ENCODE measurements at places on chromosomes 3 and 15. TPM values are rescaled to one million over a fixed set of nuclear protein-coding genes. Genes with fewer than 3 reads are reported as not detected.

GRCh38 chr3:111252779-111253178 is 181.2 kb downstream of the NECTIN3 start:
- no peak for DNase-seq

The LSAMP gene
- not detected for total RNA-seq

- no peak for DNase-seq
Measured at GRCh38 chr3:170553788-170554757, 31.8 kb downstream of the SLC7A14 start.

DNA sequence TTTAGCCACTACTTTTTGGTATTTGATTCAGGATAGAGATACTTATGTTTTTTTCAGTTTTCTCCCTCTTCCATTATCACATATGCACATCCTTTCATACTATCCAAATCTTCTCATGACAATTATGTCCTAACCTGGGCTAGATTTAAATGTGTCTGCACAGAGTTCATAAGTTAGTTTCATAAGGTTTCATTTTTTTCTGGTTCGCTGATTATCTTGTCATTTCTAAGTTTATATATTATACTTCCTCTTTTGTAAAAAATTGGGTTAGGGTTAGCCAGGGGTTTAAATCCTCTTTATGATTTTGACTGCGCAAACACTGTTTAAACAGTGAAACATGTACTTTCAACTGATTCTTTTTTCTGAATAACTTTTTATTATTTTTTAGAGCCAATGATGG is 148.6 kb downstream of the SST start:
- DNase-seq: no peak

GRCh38 chr3:185843126-185843525 is 18.3 kb upstream of the IGF2BP2 start:
- no peak for DNase-seq

The C2CD4A gene
- 0.43 TPM for total RNA-seq

GRCh38 chr3:159629329-159630084 is 359.1 kb upstream of the IL12A start:
- no peak for DNase-seq

DNA sequence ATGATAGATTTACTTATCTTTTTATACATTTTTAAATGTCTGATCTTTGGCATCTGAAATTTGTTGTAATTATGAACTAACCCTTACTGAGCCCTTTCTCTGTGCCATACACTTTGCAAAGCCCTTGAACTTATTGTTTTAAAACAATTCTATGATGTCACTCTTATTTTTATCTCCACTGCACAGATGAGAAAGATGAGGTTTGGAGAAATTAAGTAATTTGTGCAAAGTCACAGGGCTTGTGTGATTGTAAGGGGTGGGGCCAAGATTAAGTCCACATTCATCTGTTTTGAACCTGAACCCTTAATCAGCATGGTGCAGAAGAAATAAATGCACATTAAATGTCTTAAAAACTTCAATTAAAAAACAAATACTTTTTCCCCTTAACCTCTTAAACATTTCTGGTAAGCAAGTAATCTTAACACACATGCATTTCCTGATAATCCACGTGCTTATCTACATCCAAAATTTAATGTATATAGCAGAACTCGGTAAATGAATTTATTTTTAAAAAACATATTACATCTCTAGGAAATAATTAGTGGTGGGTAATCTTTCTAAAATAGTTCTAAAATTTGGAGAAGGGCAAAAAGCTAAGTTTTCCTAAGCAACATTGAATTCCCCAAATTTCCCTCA is 189.8 kb upstream of the TBC1D5 start:
- no peak for DNase-seq

DNA sequence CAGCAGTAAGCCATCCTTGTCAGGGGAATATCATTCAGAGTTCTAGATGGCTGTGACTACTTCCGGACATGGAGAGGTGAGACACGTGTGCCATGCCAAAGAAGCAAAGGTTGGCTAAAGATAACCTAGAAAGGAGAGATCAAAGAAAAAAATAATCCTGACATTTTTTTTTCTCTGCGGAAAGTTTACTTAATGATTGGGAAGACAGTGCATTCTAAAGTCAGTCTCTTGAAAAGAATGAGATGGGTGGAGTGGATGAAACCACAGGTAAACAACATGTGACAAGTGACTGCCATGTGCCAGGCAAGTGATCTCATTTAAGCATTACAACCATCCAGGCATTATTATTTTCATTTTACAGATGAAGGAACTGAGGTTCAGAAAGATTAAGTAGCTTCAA is 436.6 kb downstream of the SOX2 start:
- DNase-seq: no peak

DNA sequence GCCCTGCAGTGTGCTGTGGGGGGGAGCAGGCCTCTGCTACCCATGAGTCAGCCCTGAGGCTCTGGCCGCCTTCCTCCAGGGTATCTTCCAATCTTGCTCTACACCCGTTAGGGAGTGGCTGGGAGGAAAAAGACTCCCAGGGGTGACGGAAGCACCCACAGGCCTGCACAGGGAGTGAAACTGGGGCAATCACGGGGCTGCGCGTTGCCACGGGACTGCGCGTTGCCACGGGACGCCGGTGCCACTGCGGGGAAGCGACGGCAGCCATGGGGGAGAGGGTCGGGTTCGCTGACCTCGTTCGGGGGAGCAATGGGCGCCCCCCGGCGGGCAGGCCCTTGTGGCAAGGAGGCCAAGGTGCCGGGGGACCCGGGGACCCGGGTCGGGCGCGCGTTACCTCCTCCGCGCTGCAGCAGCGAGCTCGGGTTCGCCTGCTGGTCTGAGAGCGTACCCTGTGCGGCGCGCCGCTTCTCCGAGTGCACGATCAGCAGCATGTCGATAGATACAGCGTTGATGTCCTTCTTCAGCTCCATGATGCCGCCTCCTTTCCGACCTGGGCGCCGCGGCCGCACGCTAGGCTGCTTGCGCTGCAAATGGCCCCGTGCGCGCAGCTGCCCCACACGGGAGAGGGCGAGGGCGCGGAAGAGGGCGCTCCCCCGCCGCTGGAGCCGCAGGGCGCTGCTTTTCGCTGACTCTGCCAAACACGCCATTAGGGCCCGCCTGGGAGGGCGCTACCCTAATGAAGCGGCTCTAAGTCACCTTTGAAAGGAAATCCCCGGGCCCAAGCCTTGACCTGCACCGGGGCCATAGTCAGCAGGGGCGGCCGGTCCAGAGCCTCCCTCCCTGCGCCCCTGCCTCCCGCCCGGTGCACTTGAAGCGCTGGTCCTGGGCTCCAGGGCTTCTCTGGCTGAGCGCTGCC is at the start of gene KY:
KY (minus strand) TSS at position 592 of the 916 bp plus-strand sequence; CDS start at position 530, 62 bp downstream.
- no peak for DNase-seq

GRCh38 chr3:118165413-118165812 is 869.2 kb downstream of the IGSF11 start:
- no peak for DNase-seq

- no peak for DNase-seq
Measured at GRCh38 chr3:23886311-23886710, 30.5 kb downstream of the NKIRAS1 start.

GRCh38 chr3:72391659-72392058 is 456.6 kb downstream of the SHQ1 start:
- DNase-seq: no peak

GRCh38 chr15:41940441-41940857 is 31.9 kb downstream of the EHD4 start:
- DNase-seq: peak; percentile 47

- no peak for DNase-seq
Measured at GRCh38 chr15:65766422-65767263, 25.4 kb downstream of the DENND4A start.

The SPATA12 gene
- total RNA-seq: not detected

GRCh38 chr3:36362973-36363372 is 17.3 kb upstream of the STAC start:
- no peak for DNase-seq

DNA sequence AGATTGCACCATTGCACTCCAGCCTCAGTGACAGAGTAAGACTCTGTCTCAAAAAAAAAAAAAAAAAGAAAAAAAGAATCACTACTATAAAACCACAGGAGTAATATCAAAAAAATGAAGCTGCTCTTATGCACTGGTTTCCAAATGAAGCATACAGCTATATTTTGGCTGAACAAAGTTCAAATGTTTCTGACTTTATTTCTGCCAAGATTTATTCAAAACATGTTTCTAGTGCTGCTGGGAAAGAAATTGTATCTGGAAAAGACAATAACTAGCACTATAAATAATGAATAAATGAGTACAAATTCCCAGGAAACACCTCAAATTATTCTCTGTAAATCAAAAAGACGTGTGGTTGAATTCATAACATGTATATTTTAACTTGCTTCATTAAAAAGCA is 102.5 kb upstream of the MME start:
- DNase-seq: no peak

DNA sequence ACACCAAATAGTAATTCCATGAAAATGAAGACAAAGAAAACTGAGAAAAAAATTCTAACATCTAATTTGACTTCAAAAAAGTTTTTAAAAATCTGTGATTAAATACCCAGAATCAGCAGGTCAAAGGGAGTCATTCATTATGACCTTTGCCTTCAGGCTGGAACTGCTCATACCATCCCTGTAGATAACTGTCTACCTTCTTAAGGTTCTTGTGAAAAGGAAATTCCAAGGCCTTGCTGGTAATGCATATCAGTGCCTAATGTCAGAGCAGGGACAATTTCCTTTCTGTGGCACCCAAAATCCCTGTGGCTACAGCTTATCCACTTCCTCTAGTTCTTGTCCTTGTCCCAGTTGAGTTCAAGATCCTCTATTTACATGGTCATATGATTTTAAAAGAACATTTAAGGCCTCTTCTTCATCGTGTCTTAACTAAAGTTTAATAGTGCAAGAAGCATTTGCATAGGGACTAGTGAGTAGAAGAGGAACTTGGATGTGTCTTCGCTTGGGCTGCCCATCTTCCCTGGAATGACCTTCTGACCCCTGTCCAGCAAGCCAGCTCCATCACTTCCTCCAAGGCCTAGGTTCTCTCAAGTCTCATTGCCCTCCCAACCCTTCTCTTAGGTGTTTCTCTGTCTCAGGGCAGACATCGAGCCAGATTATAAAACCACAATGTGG is 8.7 kb upstream of the PLCL2 start:
- no peak for DNase-seq

The ATP13A5 gene
- total RNA-seq: not detected

The CCDC39 gene
- not detected for total RNA-seq

- DNase-seq: no peak
Measured at GRCh38 chr3:21544076-21544462, 206.9 kb downstream of the ZNF385D start.

DNA sequence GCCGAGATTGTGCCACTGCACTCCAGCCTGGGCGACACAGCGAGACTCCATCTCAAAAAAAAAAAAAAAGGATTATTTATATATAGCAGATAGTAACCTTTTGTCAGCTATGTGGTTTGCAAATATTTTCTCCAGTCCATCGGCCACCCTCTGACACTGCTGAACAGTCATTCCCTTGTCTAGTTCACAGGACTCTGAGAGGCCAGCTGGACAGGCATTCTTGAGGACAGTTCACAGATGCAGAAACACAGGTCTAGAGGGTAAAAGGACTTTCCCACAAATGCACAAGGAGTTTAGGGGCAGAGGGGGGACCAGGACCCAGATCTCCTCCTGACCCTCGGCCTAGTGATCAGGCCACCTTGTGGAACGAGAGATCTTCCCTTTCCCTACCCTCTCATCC is 7.5 kb upstream of the TMEM40 start:
- DNase-seq: no peak

DNA sequence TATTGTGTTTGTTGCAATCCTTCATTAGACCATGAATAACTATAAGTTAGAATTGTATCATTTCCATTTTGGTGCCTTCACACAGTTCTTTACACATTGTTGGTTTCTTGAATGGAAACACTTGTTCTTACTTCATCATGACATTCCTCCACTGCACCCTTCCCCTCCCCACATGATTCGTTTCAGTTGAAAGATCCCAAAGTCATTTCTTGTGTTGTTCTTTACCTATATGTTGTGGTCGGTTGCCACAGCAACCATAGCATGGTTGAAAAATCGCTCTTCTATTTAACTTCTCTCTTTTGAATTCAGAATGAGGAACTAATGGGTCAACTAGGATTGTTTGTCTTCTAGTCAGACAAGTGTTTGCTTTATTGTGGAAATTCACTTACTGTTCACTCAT is 103.3 kb downstream of the IL1RAP start:
- no peak for DNase-seq
